Endothelial cell (in vitro differentiated cells): ENCODE measurements at places on chromosomes 2 and 18. TPM values are rescaled to one million over a fixed set of nuclear protein-coding genes. Genes with fewer than 3 reads are reported as not detected.

TUBA4B gene
- total RNA-seq = not detected

PRSS56 gene
- total RNA-seq = not detected

HAAO gene
- 6.0 TPM for total RNA-seq

GPR45 gene
- 0.21 TPM for total RNA-seq

EFHD1 gene
- total RNA-seq = 1.6 TPM

ANKRD30BL gene
- not detected for total RNA-seq

TMEM169 gene
- 3.2 TPM for total RNA-seq

PUM2 gene
- 75.3 TPM for total RNA-seq

ARHGAP25 gene
- 4.6 TPM for total RNA-seq

LOXHD1 gene
- 0.23 TPM for total RNA-seq

KATNAL2 gene
- 7.9 TPM for total RNA-seq

VIT gene
- 3.6 TPM for total RNA-seq

RUFY4 gene
- not detected for total RNA-seq

FAP gene
- not detected for total RNA-seq

ZNF385B gene
- total RNA-seq = 0.49 TPM

POTEI gene
- 0.15 TPM for total RNA-seq

GRB14 gene
- 5.8 TPM for total RNA-seq

DCDC2C gene
- total RNA-seq = not detected

TCF23 gene
- total RNA-seq = not detected

GPR155 gene
- 1.7 TPM for total RNA-seq

GTF3C2 gene
- total RNA-seq = 61.4 TPM

RPL37A gene
- 2,729 TPM for total RNA-seq

ABCG5 gene
- total RNA-seq = not detected

KCNIP3 gene
- total RNA-seq = 0.26 TPM

COL4A4 gene
- total RNA-seq = 0.15 TPM

QPCT gene
- 50.6 TPM for total RNA-seq

EPB41L3 gene
- 16.8 TPM for total RNA-seq

CROCC2 gene
- not detected for total RNA-seq

RBFA gene
- 25.6 TPM for total RNA-seq

ATP9B gene
- total RNA-seq = 37.3 TPM

KCNG2 gene
- 0.56 TPM for total RNA-seq

DAPL1 gene
- total RNA-seq = not detected

FSHR gene
- total RNA-seq = not detected

MEIS1 gene
- 13.3 TPM for total RNA-seq

MC5R gene
- total RNA-seq = 0.56 TPM

GALM gene
- 13.0 TPM for total RNA-seq

PTPN4 gene
- 51.0 TPM for total RNA-seq

C2orf74 gene
- 13.6 TPM for total RNA-seq

RAX gene
- total RNA-seq = not detected

PASK gene
- 39.7 TPM for total RNA-seq

HOXD9 gene
- 0.56 TPM for total RNA-seq

NPAS2 gene
- total RNA-seq = 70.1 TPM

NPHP1 gene
- total RNA-seq = 5.7 TPM

SLC11A1 gene
- total RNA-seq = not detected

SERPINB3 gene
- total RNA-seq = not detected

ARHGAP15 gene
- not detected for total RNA-seq

ASXL2 gene
- 33.4 TPM for total RNA-seq

SPC25 gene
- total RNA-seq = 6.2 TPM

NDC80 gene
- total RNA-seq = 8.6 TPM

ADAM23 gene
- total RNA-seq = 12.0 TPM

MRPL30 gene
- 25.9 TPM for total RNA-seq

FBXO48 gene
- 1.6 TPM for total RNA-seq
